ENCODE measurements at places on chromosomes 5 and 9.

GRCh38 chr9:72305102-72305546, 59.9 kb downstream of the ZFAND5 start:
- DNase-seq, result peak; percentile 8

- DNase-seq, result no peak
Observed at GRCh38 chr9:92620845-92621244, 49.1 kb downstream of the IPPK start.

- DNase-seq, result no peak
Observed at GRCh38 chr5:67268231-67269021, 71.8 kb upstream of the CD180 start.

DNA sequence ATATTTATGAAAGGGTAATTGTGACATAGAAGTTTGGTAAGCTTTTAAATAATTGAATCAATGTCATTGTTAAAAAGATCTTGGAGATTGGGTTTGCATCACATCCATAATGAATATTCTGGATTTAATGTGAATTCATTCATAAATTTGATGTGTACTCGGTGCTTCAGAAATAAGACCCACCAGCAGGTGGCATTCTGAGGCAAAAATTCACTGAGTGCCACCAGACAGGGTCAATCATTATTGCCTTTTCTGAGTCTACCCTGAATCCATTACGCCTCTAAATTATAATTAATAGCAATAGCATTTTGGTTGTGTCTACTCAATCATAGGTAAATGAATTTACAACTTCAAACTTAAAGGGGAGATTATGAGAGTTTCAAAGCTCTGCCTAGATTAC, 1.0 kb downstream of the TRPC7 start:
- no peak for DNase-seq

DNA sequence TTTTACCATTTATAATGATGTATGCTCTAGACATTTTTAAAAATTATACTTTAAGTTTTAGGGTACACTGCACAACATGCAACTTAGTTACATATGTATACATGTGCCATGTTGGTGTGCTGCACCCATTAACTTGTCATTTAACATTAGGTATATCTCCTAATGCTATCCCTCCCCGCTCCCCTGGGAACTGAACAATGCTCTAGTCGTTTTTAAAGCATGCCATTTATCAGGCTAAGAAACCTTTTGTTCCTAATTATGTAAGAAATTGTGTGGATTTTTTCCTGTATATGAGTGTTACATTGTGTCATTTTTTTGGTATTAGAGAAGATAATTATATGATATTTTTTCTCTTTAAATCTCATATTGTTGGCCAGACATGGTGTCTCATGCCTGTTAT, 72.8 kb upstream of the SGCD start:
- no peak for DNase-seq

- no peak for DNase-seq
Observed at GRCh38 chr5:103120607-103121200, 603 bp downstream of the PPIP5K2 start.

- DNase-seq, result no peak
Observed at GRCh38 chr9:18718932-18719331, 245.0 kb downstream of the ADAMTSL1 start.

- DNase-seq, result no peak
Observed at GRCh38 chr9:115353681-115354080, 235.7 kb upstream of the TNC start.

Measured in CD4-positive, alpha-beta memory T cell (primary cell).